ENCODE measurements at places on chromosomes 5 and 9.

GRCh38 chr5:111129938-111130337 is 37.8 kb downstream of the WDR36 start:
- peak; percentile 45 for DNase-seq
- H3K4me1 ChIP-seq, result peaks cover 5% of the 10 kb centered on the region
- no peak overlapping the region for H3K4me3 ChIP-seq
- H3K36me3 ChIP-seq, result peaks cover 5% of the 10 kb centered on the region
- no peaks in the 10 kb centered on the region for H3K27me3 ChIP-seq
- H3K27ac ChIP-seq, result peak overlapping the region; percentile 5

- H3K4me1 ChIP-seq, result no peaks in the 10 kb centered on the region
- H3K36me3 ChIP-seq, result peaks cover 57% of the 10 kb centered on the region
- H3K4me3 ChIP-seq, result no peak overlapping the region
- no peak overlapping the region for H3K27ac ChIP-seq
- H3K27me3 ChIP-seq, result no peaks in the 10 kb centered on the region
- DNase-seq, result no peak
These were observed 31.3 kb upstream of the SEC16A start for GRCh38 chr9:136514022-136514714.

DNA sequence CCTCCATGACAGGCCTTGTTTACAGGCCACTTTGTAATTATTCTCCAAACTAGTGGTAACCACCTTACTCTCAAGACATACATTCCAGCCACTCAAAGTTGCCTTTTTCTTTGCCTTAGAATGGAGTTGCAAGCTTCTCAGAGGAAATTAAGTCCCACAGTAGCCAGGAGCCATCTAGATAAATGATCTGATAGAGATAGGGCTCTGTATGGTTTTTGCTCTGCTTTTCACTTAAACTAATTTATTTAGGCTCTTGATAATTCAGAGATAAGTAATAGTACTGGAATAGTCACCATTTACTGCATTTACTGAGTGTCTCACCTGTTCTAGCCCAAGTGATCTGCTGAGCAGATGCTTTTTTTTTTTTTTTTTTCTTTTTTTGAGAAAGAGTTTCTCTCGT is 7.5 kb downstream of the LARP1 start:
- no peak for DNase-seq
- H3K4me1 ChIP-seq, result peaks cover 4% of the 10 kb centered on the region
- H3K27me3 ChIP-seq, result no peaks in the 10 kb centered on the region
- H3K36me3 ChIP-seq, result no peaks in the 10 kb centered on the region
- no peak overlapping the region for H3K27ac ChIP-seq

DNA sequence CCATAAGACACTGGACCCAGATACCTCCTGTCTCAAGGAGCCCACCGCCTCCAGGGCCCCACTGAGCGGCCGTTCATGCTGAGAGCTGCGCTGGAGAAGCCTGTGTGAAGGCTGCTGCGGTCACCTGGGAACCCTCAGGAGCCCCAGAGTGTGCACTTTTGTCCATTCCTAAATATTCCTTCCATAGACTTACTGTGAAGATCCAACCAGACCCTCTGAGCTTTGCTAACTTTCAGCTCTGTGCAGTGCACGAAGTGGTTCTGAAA is 119.5 kb downstream of the COL23A1 start:
- H3K27ac ChIP-seq, result no peak overlapping the region
- H3K36me3 ChIP-seq, result no peaks in the 10 kb centered on the region
- H3K4me1 ChIP-seq, result peaks cover 11% of the 10 kb centered on the region
- no peak overlapping the region for H3K4me3 ChIP-seq
- no peak for DNase-seq
- no peaks in the 10 kb centered on the region for H3K27me3 ChIP-seq

DNA sequence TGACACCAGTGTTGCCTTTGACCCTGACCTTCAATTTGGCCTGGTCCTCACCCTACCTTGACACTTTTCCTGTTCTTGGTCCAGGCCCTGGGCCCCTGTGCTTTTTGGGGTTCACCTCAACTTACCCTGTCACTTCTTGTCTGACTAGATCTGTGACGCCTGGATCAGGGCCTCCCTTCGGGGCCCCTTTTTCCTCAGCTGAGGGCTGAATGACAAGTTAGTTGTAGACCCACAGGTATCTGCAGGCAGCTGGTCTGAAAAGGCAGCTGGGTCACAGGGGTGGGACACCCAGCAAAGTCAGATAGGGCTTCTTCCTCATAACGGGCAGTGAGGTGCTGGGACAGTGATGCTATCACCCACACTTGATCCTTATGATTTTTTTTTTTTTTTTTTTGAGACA is 10.0 kb upstream of the MYORG start:
- H3K4me3 ChIP-seq, result no peak overlapping the region
- no peaks in the 10 kb centered on the region for H3K4me1 ChIP-seq
- H3K27me3 ChIP-seq, result peaks cover 5% of the 10 kb centered on the region
- H3K36me3 ChIP-seq, result no peaks in the 10 kb centered on the region

DNA sequence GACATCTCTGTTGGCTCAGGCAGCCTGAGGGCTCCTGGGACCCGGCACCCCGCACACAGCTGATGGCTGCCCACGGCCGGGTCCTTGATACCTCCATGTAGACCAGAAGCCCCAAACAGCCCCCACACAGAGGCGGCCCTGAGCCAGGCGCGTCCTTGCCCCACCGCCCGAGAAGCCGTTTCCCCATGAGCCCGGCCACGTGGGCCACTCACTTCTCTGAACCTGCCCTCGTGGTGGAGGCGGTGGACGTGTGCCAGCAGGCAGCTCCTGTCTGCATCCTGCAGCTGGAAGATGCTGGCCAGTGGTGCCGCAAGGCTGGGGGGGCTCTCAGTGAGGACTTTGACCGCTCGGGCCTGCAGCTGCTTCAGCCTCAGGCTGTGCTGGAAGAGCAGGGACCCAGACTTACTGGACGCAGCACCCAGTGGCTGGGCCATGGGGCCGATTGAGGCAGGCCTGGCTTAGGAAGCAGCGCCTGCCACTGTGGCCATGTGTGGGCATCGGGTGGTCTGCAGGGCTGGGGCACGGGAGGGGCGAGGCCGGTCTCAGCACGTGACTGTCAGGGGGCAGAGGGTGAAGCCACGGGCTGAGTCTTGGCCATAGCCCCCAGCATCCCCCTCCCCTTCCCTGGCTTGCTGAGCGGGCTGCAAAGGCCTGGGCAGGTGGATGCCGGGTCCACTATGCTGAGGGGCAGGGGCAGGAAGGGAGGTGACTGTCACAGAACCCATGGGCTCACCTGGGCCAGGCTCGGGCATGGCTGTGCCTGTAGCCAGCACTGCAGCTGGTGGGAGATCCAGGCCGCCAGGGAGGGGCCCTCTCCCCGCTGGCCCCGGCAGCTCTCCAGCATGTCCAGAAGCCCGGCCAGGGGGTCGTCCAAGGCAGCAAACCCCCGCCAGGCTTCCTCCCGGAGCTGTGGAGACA is 50.0 kb downstream of the EXD3 start:
- no peaks in the 10 kb centered on the region for H3K27me3 ChIP-seq
- no peak for DNase-seq
- no peak overlapping the region for H3K27ac ChIP-seq

DNA sequence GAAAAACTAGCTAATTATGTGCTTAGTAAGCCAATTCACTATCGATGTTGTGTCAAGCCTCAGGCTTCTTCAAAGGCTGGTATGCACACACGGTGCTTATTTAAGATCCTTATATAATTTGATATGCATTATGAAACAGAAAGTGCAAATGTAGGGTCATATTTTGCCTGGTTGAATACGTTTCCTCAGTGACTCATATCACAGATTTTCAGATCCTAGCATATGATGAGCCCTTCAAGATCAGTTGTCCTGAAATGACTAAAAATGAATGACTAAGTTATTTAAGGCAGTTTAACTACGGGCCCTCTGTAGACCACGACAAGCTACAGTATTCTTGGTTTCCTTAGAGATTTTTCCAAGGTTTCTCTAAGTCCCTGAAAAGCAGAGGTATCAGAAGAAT is 778.3 kb downstream of the PRELID2 start:
- no peaks in the 10 kb centered on the region for H3K27me3 ChIP-seq
- peak; percentile 21 for DNase-seq
- no peak overlapping the region for H3K27ac ChIP-seq
- H3K4me3 ChIP-seq, result no peak overlapping the region

DNA sequence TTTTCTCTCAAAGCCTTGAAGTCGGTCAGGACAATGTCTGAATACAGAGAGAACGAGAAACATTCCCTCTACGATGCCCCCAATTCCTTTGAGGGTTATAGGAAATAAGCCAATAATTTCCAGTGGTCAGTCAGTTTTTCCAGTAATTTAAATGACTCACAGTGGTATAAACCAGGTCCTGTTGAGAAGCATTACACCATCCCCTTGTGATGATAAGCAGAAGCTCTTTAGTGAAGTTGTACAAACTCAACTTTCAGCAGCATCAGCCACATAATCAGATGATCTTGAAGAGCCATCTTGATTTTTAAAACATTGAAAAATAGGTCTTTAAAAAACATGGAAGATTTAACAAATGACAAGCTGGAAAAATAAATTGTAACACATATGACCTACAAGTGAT is 173.9 kb upstream of the ZNF462 start:
- no peaks in the 10 kb centered on the region for H3K36me3 ChIP-seq
- H3K27me3 ChIP-seq, result no peaks in the 10 kb centered on the region
- DNase-seq, result peak; percentile 35
- no peak overlapping the region for H3K4me3 ChIP-seq
- no peak overlapping the region for H3K27ac ChIP-seq

DNA sequence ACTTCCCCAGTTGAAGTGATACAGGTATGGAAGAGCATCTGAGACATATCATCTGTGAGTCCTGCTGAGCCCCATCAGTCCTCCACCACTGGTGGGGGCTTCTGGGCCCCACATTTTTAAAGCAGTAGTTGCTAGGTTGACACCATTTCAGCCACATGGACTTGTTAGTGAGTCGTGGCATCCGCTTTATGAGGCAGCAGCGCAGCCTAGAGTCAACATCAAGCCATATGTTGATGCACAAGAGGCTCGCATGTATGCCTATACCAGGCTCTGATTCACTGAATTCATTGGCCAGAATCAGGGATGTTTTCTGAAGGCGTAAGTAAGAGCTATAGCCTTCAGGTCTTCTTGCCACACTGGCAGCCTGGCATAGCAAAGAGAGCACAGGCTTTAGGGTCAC is 26.8 kb downstream of the ZNF346 start:
- H3K27ac ChIP-seq, result no peak overlapping the region
- H3K4me1 ChIP-seq, result no peaks in the 10 kb centered on the region
- no peak overlapping the region for H3K4me3 ChIP-seq
- H3K27me3 ChIP-seq, result no peaks in the 10 kb centered on the region

DNA sequence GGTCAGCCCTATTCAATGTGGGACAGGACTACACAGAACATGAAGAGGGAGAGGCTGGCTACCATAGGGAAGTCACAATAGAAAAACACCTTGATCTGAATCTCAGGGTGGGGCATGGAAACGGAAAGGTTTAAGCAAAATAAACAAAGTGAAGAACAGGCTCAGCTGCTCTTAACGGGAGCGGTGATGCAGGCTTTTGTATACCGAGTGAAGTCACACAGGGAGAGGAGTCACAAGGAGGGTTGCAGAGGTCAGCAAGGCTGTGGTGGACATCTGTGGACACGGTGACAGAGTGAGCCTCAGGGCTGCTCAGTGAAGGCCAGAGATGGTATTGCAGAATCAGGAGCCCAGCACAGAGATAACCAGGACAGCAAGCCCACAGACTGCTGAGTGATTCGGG is 30.6 kb upstream of the SEMA4D start:
- no peaks in the 10 kb centered on the region for H3K36me3 ChIP-seq
- H3K27me3 ChIP-seq, result no peaks in the 10 kb centered on the region

GRCh38 chr5:119340597-119341218 is 15.1 kb upstream of the TNFAIP8 start:
- no peaks in the 10 kb centered on the region for H3K27me3 ChIP-seq
- no peaks in the 10 kb centered on the region for H3K4me1 ChIP-seq
- H3K4me3 ChIP-seq, result no peak overlapping the region
- no peaks in the 10 kb centered on the region for H3K36me3 ChIP-seq

DNA sequence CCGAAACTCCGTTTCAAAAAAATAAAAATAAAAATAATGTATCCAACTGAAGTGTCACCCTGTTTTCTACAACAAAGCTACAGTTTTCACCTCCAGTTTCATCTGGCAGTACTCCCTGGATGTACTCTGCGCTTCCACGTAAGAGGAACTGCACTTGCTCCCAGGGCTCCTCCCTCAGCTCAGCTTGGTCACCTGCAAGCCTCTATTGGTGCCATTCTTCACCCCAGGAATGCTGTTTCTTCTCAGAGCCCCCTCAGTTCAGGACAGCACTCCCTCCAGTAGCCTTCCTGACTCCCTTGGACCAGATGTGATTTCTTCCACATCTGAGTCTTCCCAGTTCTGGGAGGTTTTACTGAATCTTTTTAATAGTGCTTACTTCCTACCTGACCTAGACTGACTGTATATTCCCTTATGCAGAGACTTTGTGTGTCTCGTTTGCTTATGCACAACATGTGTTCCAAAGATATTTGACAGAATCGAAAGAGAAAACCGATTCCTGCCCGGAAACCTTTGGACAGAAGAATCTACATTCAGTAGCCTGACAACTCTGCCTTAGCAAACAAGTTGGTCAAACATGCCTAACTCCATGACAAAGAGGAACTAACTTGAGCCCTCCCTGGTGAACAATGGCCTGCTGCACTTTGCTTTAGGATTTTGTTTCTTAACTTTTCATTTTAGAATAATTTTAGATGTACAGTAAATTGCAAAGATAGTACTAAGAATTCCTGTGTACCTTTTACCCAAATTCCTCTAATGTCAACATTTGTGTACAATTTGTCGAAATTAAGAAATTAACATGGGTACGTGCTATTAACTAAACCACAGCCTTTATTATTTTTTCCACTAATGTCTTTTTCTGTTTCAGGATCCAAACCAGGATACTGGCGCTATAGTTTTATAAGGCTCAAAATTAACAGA is 814 bp downstream of the CCDC125 start:
- no peaks in the 10 kb centered on the region for H3K27me3 ChIP-seq
- H3K27ac ChIP-seq, result no peak overlapping the region
- H3K36me3 ChIP-seq, result no peaks in the 10 kb centered on the region
- H3K4me3 ChIP-seq, result peak overlapping the region; percentile 74
- peaks cover 3% of the 10 kb centered on the region for H3K4me1 ChIP-seq
- no peak for DNase-seq

- no peak for DNase-seq
- no peak overlapping the region for H3K27ac ChIP-seq
- H3K4me3 ChIP-seq, result no peak overlapping the region
These were observed 55.1 kb upstream of the XPA start for GRCh38 chr9:97752274-97752673.

GRCh38 chr5:132486318-132487094 is 4.1 kb downstream of the IRF1 start:
- H3K4me3 ChIP-seq, result no peak overlapping the region
- no peaks in the 10 kb centered on the region for H3K27me3 ChIP-seq
- no peak overlapping the region for H3K27ac ChIP-seq
- peaks cover 33% of the 10 kb centered on the region for H3K36me3 ChIP-seq
- H3K4me1 ChIP-seq, result peaks cover 8% of the 10 kb centered on the region
- no peak for DNase-seq

GRCh38 chr9:15426019-15426418 is 3.3 kb downstream of the SNAPC3 start:
- no peak overlapping the region for H3K27ac ChIP-seq
- H3K36me3 ChIP-seq, result peaks cover 3% of the 10 kb centered on the region
- no peak overlapping the region for H3K4me3 ChIP-seq
- no peak for DNase-seq
- peaks cover 2% of the 10 kb centered on the region for H3K4me1 ChIP-seq
- no peaks in the 10 kb centered on the region for H3K27me3 ChIP-seq

Data from fibroblast of lung (primary cell).